Stimulated activated CD4-positive, alpha-beta T cell treated with anti-CD3 and anti-CD28 coated beads, Interleukin-15, amount 100 ng/mL, for 1 hour (primary cell): ENCODE measurements at places on chromosomes 6 and 20.

GRCh38 chr6:24284006-24284405, 73.9 kb downstream of the DCDC2 start:
- no peak for DNase-seq

DNA sequence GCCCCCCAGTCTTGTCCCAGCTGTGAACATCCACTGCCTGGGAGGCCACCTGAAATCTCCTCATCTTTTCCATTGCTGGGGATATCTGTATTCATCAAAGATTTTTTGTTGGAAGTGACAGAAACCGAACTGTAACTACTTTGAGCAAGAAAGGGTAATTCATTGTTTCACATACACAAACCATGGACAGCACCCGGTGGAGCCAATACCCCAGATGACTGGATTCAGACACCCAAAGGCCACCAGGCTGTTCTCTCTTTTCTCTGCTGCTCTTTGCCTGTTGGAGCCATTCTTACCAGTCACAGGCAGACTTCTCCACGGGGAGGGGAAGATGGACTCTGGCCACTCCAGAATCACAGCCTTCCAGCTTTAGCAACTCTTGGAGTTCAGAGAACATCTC, 11.7 kb upstream of the RALY start:
- DNase-seq: no peak

GRCh38 chr6:162099685-162100084, 627.9 kb downstream of the PRKN start:
- DNase-seq: no peak

- DNase-seq: no peak
These were observed 92.3 kb downstream of the RNF182 start for GRCh38 chr6:14016935-14017625.

- no peak for DNase-seq
These were observed 1.3 kb downstream of the KCNQ2 start for GRCh38 chr20:63471002-63471716.

DNA sequence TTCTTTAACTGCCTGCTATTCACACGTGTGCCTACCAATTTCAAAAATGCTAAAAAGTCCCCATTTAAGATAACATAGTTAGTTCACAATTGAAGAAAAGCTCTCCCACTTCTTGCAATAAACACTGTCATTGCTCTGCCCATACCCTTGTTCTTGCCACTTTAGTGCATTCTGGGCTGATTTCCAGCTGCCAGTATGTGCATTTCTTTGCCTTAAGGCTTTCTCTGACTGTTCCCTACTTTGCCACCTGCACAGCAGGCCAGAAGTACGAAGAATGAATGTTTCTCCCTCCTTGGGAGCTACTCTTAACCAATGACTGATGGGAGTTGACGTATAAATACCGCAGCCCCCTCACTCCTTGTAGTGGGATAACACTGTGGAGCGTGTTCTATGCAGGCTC, 16.0 kb upstream of the ATRN start:
- DNase-seq: no peak
